ENCODE measurements at places on chromosomes 12 and 14. TPM values are rescaled to one million over a fixed set of nuclear protein-coding genes. Genes with fewer than 3 reads are reported as not detected.

Gene OTOGL
- total RNA-seq: not detected

Gene GTF2H3
- total RNA-seq: 27.0 TPM

Gene KRT83
- total RNA-seq: not detected

Gene LMNTD1
- total RNA-seq: not detected

Gene KCNA5
- 0.10 TPM for total RNA-seq

Gene TBK1
- 48.5 TPM for total RNA-seq

Gene TMTC2
- total RNA-seq: 7.2 TPM

Gene GLS2
- total RNA-seq: 1.2 TPM

Gene CFAP54
- 0.21 TPM for total RNA-seq

Gene GLI1
- 0.10 TPM for total RNA-seq

Gene AMN
- 0.84 TPM for total RNA-seq

Gene KLHL33
- 0.10 TPM for total RNA-seq

Gene TMEM52B
- total RNA-seq: 1.4 TPM

Gene NDRG2
- 9.7 TPM for total RNA-seq

Gene RNASE3
- total RNA-seq: 2.2 TPM

Gene PAX9
- not detected for total RNA-seq

Gene SPIC
- total RNA-seq: not detected
